ENCODE measurements at places on chromosomes 7 and 10.

DNA sequence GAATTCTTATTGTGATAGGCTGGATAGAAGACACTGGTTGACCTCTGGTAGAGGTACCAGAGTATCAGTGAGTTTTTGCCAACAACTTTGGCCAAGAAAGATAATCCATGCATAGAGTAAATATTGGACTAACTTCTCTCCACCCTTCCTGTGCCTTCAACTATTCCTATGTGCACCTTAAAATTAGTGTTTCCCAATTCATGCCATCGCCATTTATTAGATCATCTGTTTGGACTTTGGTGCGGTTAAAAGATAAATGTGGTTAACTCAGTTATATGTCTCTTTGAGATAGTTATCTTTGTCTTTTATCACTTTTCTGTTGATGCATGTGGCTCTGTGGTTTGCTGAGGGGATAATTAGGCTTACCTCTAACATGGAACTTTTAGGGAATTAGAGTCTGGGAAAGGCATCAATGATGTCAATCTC, 4.6 kb downstream of the PAPSS2 start:
- DNase-seq: no peak

- DNase-seq: no peak
Measured at GRCh38 chr7:105319578-105319977, 69.1 kb downstream of the SRPK2 start.

- DNase-seq: no peak
Measured at GRCh38 chr10:82914655-82915136, 1039.7 kb downstream of the NRG3 start.

DNA sequence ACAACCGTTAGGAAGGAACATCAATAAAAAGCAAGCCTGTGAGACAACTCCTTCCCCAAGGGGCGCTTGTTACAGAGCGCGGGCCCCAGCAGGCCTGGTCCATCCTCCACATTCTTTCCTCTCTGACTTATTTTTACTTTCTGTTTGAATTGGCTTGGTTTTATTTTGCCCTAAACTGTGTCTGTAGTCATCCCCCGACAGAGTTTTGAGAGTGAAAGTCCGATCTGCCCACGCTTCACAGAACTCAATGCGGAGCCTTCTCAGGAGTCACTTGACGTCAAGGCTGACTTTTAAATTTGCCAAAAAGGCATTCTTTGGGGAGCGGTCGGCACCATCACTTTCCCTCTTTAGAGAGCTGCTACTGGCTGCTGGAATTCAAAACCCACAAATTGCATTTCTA, 150.1 kb upstream of the KLF6 start:
- DNase-seq: no peak

DNA sequence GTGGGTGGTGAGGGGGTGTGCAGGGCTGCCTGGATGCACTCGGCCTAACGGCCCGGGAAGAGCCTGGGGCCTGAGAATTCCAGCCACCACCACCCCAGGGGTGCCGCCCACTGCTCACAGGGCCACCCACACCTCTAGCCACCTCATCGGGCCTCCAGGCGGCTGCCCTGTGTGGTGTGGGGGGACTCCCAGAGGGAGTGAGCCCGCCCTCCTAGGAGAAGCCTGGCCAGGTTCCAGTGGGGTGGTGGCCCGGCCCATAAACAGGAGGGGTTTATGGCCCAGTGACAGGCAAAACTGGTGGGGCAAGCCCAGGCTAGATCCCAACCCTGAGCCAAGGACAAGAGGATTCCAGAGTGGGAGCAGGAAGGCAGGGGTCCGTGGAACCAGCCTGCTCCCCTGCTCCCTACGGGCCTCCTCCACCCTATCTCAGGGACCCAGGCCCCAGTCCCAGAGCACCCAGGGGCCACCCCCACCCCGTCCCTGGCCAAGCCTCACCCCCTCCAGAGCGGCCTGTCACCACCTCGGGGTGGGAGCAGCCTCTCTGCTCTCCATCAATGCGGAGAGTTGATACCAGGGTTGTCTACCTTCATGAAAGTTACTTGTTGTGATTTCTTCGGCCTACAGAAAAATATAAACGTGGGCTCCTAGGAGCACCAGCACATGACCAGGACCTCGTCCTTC, 20.2 kb upstream of the PDGFA start:
- no peak for DNase-seq

GRCh38 chr10:32234471-32234870, 112.5 kb downstream of the EPC1 start:
- DNase-seq: no peak

- no peak for DNase-seq
Measured at GRCh38 chr10:125091891-125092290, 68.5 kb downstream of the CTBP2 start.

DNA sequence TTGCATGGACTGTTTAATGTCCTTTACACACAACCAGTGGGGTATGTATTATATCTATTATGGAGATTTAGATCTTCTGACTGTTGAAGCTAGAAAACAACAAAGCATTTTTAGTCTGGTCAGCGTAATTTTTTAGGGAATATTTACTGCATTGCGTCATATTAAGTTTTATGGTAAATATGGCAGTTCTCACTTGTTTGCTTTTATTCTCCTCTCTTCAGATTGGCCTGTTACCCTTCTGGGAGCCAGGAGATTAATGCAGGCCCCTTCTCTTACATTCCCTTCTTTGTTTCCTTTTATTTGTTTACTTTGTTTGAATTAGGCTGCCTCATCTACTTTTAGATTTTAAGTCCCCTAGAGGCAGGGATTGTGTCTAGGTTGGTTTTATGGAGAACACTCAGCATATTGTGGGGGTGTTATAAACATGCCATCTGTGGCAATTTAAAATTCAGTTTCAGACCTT, 13.8 kb downstream of the UBE2D1 start:
- no peak for DNase-seq

- no peak for DNase-seq
Measured at GRCh38 chr10:88386821-88387773, 196.0 kb downstream of the RNLS start.

GRCh38 chr7:140294454-140294853, 103.9 kb downstream of the SLC37A3 start:
- no peak for DNase-seq

DNA sequence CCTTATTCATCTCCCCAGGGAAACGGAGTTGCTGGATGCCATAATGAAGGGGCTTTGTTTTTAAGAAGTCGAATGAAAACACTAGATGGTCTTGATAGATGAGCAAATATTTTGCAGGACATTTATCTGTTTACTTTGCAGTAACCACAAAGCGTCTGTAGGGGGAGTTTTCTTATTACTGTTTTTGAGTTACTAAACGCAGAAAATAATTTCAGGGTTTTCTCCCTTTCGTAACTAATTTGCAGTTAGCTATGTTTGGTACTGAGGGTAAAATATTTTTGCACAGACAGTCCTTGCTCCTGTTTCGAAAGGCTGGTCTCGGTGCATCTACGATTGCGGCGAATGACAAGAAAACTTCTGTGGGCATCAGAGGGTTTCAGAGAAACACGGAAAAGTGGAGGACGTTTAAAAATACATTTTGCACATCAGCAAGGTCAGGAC, 505.6 kb upstream of the MKI67 start:
- DNase-seq: no peak

DNA sequence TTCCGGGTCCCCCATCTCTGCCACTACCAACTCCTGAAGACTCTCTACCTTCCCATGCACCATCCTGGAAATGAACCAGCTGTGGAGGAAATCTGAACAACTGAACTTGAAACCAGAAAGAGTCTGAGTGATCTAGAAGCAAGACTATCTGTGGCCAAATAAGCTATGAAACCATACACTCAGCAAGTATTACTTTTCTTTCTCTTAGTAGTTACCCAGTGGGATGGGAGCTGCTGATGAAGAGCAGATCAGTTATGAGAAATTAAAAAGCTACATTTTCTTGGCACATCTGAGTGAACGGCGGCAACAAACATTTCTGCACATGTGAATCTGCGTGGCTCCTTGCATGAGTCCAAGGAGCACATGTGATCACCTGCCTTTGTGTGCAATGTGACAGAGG, 31.6 kb upstream of the AGK start:
- DNase-seq: no peak

- DNase-seq: no peak
Measured at GRCh38 chr10:133044401-133044811, 43.3 kb upstream of the ADGRA1 start.

- peak; percentile 38 for DNase-seq
Measured at GRCh38 chr7:91280185-91280584, 16.0 kb downstream of the FZD1 start.

- no peak for DNase-seq
Measured at GRCh38 chr7:103622274-103622673, 176.3 kb upstream of the SLC26A5 start.

- no peak for DNase-seq
Measured at GRCh38 chr7:120979765-120980499, 8.6 kb upstream of the CPED1 start.

- no peak for DNase-seq
Measured at GRCh38 chr10:61987951-61988379, 86.5 kb downstream of the ARID5B start.

- no peak for DNase-seq
Measured at GRCh38 chr10:103493916-103494877, 692 bp downstream of the NEURL1 start.

Measured in SHP77 treated with DMSO at 0.1 percent for 48 hours (cell line).